HepG2 (cell line): ENCODE measurements at places on chromosomes 1 and 21. TPM values are rescaled to one million over a fixed set of nuclear protein-coding genes. Genes with fewer than 3 reads are reported as not detected.
A peak's percentile ranks its signal among the peaks of the same experiment; 100 is the strongest.

Gene RNU1-1
- 859 and 11,018 TPM in 2 replicates for total RNA-seq

Gene LRRC71
- not detected in 2 replicates for total RNA-seq

Gene BATF3
- not detected in 2 replicates for total RNA-seq

Gene SPRR2F
- not detected in 2 replicates for total RNA-seq

Gene POGZ
- total RNA-seq = 15.3 and 17.1 TPM in 2 replicates

Gene PLA2G2A
- total RNA-seq = 0.35 and 0.77 TPM in 2 replicates

Gene TNFSF4
- 2.4 and 3.2 TPM in 2 replicates for total RNA-seq

Gene SEMA4A
- total RNA-seq = 0.09 TPM in 1 of 2 replicates, not detected in the other

Gene TDRD5
- total RNA-seq = not detected in 2 replicates

Gene PRSS38
- not detected in 2 replicates for total RNA-seq

Gene PRDM16
- total RNA-seq = 0.13 and 0.15 TPM in 2 replicates

DNA sequence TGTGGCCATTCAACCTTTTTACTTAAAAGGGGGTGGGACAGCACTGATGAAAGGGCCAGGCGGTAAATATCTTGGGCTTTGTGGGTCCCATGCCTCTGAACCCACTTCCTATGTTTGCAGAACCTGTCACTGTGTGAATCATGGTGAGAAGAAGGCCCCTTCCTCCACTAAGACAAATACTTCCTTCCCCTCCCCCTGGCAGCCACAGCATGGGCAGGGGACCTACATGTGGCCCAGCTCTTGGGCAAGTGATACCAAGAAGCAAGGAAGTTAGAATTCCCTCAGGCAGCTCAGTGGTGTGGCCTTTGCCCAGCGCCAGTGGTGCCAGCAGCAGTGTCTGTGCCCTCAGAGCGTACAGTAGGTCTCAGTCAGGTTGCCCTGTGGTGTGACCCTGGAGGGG is 168.6 kb downstream of the TRIM33 start:
- DNase-seq = no peak

DNA sequence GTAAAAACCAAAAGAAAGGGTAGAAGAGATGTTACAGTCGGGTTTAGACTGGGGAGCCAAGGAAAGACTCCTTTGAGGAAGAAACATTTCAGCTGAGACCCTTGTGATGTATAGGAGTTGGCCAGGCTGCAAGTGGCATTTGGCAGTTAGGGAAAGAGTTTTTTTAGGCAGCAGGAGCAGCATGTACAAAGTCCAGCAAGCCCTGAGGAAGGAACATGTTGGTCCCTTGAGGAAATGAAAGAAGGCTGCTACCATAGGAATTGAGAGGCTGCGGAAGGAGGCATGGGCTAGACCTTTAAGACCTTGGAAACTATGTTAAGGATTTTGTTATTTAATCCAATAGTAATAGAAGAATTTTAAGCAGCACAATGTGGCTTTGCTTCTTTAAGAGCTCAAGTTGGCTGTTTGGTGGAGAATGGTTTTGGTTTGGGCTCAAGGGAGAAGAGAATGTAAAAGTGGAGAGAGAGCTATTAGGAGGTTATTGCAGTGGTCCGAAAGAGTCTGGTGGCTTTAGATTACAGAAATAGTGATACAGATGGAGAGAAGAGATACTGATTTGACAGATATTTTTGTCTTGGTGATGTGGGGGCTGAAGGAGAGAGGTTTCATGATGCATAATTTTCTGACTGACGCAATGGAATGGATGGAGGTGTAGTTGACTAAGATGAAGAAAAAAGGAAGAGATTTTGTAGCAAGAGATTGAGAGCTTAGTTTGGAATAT is 26.6 kb downstream of the SMAP2 start:
- no peak for DNase-seq

- DNase-seq = no peak
These were observed 24.1 kb upstream of the ARHGEF11 start for GRCh38 chr1:157069601-157070000.

- DNase-seq = no peak
These were observed 94.9 kb downstream of the DYRK1A start for GRCh38 chr21:37461479-37461878.

DNA sequence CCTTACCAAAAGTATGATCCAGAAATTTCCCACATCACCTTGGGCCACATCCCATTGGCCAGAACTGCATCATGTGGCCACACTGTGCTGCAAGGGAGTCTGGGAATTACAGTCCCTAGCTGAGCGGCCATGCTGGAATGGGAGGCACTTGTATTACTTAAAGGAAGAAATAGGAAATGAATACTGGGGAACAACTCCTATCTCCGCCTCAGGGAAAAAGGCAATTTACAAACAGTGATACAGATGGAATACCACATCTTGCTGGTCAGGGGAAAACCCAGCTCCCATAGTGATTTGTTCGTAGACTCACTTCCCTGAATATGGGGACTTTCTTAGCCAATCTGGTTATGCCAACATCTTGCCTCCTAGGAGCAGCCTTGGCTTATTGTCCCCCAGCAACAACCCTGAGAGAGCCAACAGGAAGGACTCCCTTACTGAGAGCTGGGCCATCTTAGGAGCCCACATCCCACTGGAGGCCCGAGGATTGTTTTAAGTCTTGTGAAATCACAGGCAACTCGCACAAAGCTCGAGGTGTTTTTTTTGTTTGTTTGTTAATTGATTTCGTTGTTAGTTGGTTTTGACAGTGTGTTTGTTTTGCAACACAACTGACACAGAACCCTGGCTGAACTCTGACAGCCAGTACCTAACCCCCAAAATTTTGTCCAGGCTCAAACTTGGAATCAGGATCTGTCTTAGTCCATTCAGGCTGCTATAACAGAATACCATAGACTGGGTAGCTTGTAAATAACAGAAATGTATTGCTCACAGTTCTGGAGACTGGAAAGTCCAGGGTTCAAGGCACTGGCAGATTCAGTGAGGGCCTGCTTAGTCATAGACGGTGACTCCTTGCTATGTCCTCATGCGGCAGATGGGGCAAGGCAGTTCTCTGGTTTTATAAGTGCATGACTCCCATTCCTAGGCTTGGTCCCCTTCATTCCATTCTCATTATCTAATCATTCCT is 14.9 kb downstream of the CDA start:
- DNase-seq = peak; percentile 40

DNA sequence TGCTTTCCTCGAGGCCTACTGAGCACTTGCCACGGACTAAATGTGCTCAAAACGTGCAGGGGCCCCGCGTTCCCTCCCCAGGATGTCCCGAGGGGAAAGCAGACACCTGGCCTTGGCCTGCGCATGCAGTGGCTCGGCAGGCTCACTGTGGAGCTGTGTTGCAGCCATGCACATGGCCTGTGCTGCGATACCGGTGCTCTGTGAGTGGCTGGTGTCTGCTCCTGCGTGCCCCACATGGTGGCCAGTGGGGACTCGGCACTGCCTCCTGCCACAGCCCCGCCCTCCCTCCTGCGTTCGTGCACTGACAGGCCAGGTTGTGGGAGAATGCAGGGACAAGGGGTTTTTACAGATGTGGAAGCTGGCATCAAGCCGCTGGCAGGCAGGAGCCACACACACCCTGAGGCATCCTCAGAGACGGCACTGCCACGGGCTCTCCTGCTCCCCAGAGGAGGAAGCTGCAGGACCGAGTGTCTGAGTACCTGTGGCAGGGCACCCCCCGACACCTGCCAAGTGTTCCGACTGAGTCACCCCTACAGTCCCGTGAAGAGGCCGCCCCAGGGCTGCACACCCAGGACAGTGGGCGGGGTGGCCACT is 16.9 kb upstream of the PTTG1IP start:
- DNase-seq = no peak

GRCh38 chr1:108646265-108646647 is 14.6 kb downstream of the HENMT1 start:
- no peak for DNase-seq

DNA sequence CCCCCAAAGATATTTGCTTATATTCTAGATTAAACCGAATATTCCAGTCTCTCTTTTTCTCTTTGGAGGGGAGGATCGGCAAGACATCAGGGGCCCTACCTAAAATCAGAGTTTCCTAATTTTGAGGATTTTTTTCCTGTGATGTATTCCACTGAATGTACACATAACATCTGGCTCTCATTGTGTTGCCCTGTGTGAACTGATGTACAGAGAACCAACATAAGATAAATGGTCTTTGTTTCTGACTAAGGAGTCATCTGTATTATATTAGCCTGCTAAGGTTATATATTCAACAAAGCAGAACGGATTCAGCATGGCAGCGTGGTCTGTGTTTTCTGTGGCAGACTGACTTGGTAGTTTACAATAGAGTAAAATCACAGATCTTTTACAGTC is 114.8 kb upstream of the NCAM2 start:
- DNase-seq = no peak

- no peak for DNase-seq
These were observed 37.0 kb upstream of the ATP1A1 start for GRCh38 chr1:116335850-116336624.

GRCh38 chr1:234554698-234555311 is 55.2 kb downstream of the IRF2BP2 start:
- DNase-seq = peak; percentile 42

GRCh38 chr1:36802018-36802417 is 232.3 kb downstream of the GRIK3 start:
- no peak for DNase-seq

DNA sequence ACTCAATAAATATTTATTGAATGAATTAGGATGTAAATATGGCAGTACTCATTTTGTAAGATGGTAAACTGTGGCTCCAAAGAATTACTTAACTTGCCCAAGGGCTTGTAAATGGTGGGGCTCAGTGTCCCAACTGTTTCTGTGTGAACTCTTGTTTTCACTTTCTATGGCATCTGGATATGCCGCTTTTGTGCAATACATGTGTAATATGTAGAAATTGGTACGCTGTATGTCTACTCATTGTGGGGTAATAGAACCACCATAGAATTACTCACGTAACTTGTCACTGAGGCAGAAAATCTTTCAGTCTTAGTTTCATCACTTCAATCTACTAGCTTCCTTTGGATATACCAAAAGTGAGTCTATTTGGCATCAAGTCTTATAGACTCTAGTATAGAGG is 977 bp downstream of the PRPF3 start:
- peak; percentile 23 for DNase-seq

DNA sequence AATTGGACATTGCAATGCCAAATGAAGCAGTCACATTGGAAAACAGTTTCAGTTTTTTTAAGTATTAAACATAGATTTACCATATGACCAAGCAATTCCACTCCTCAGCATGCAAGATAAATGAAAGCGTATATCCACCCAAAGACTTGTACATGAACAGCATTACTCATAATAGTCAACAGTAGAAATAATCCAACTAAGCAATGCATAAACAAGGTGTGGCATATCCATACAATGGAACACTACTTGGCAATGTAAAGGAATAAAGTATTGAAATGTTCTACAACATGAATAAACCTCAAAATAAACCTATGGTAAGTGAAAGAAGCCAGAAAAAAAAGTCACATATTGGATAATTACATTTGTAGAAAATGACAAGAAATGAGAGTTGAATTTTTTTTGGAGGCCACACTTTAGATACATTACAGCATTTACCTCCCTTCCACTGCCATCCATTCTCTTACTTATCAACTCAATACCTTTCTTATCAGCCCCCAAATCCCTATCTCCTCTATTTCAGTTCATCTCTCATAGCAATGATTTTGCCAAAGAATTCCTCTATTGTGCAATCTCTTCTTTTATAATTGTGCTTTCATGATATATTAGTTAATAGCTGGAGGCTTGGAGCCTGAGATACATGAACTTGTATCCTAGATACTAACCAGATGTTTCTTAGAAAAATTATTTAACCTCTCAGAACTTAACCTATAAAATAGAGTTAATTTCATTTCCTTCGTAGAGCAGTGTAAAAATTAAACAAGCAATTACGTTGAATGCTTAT is 414.2 kb upstream of the C1orf87 start:
- no peak for DNase-seq

- DNase-seq = no peak
These were observed 356.6 kb upstream of the SNX7 start for GRCh38 chr1:98304888-98305287.

DNA sequence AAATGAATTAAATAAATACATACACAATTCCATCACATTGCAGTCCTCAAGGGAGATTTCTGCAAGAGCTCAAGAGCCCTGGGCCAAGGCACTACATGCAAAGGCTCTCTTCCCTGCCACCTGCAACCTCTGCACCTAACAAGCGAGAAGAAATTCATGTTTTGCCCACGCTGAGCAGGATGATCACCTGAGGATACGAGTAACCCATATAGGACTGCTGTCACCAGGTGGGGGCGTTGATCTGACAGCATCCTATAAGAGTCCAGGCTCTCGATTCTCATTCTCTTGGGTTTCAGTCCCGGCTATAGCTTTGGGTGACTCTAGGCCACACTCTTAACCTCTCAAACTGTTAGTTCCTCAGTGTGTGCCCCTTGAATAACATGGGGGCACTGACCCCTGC is 18.7 kb upstream of the SPOCD1 start:
- peak; percentile 33 for DNase-seq

- DNase-seq = no peak
These were observed 240.1 kb downstream of the NPHP4 start for GRCh38 chr1:5751833-5752745.

DNA sequence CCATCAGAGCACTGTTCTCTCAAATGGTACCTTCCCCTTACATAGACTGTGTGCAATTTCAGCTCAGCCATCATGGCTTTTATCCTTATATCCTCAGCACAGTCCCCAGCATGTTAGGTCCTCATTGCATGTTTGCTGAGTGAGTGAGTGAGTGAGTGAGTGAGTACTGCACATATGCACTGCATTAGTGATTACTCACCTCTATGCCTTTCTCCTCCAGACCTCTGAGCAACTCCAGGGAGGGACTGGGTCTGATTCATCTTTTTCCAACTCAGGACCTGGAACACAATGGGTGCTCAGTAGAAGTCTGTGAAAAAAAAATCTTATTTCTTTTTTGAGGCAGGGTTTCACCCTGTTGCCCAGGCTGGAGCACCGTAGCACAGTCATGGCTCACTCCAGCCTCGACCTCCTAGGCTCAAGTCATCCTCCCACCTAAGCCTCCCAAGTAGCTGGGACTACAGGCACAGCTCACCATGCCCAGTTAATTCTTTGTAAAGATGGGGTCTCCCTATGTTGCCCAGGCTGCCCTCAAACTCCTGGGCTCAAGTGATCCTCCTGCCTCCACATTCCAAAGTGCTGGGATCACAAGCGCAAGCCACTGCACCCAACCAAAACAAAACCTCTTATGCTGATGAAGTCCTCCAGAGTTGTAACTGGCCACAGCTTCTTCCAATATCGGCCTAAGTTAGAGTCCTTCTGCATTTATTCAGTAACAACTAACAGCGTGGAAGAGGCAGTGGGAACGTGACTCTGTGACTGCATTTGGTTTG is 23.7 kb downstream of the RNU5D-1 start:
- peak; percentile 50 for DNase-seq

DNA sequence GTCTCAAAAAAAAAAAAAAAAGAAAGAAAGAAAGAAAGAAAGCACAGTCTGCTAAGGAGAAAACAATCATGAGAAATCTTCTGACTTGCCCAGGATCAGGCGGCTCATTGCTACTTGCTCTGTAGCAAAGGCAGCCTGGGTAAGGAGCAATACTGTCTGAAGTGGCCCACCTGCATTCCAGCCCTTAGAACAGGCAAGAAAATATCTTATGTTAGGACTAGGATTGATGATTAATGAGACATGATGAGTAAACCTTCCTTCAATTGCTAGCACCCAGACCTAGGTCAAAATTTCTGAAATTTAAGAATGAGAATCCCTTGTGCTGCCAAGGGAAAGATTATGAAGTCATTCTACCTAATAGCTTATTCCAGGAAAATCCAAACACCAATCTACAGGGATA is 140.8 kb downstream of the DSCAM start:
- no peak for DNase-seq
